Fibroblast of skin of scalp (primary cell): ENCODE measurements at places on chromosomes 1 and 21.
A peak's percentile ranks its signal among the peaks of the same experiment; 100 is the strongest.

DNA sequence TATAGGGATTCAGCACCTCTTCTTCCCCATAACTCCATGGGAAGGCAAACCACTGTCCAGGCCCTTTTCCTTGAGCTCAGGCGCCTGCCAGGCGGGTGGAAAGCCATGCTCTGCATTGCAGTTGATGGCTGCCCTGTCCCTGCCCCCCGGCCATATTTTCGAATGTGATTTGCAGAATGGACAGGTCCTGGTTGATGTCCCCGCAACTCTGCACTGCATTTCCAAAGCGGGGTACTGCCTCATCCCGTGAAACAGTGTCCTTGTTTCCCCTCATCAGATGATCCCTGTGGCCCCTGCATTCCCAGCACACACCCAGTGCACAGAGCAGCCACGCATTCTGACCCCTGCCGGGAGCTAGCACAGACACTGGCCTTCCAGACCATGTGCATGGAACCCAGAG lies 33.7 kb upstream of the SCMH1 start:
- DNase-seq, result no peak

GRCh38 chr1:168288311-168289052 lies 7.8 kb downstream of the TBX19 start:
- peak; percentile 22 for DNase-seq

DNA sequence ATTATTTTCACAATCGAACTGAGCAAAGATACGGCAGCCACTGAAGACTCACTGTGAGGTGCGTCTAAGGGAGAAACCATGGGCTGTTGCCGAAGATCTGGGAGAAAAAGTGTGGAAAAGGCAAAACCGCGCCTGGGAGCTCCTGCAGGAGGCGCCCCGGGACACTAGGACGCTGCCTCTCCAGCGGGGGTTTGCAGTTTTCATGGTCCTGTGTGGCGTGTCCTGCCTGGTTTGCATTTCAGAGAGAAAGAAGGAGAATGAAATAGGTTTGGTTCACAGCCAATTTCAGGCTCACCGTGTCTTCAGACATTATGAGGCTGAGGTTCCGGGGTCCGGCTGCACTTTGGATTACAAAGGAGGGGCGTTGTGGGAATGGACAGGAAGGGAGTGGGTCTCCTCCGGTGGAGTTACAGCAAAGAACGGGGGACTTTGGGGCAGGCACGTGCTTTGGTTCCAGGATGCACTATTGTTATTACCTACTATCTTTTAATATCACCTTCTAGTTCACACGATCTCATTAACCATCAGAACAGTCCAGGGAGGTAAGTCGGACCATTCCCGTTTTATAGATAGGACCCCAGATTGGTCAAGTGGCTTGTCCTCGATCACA lies 179.8 kb downstream of the DYRK1A start:
- no peak for DNase-seq

- DNase-seq, result no peak
Observed at GRCh38 chr1:232130815-232131480, 499.0 kb downstream of the SIPA1L2 start.

DNA sequence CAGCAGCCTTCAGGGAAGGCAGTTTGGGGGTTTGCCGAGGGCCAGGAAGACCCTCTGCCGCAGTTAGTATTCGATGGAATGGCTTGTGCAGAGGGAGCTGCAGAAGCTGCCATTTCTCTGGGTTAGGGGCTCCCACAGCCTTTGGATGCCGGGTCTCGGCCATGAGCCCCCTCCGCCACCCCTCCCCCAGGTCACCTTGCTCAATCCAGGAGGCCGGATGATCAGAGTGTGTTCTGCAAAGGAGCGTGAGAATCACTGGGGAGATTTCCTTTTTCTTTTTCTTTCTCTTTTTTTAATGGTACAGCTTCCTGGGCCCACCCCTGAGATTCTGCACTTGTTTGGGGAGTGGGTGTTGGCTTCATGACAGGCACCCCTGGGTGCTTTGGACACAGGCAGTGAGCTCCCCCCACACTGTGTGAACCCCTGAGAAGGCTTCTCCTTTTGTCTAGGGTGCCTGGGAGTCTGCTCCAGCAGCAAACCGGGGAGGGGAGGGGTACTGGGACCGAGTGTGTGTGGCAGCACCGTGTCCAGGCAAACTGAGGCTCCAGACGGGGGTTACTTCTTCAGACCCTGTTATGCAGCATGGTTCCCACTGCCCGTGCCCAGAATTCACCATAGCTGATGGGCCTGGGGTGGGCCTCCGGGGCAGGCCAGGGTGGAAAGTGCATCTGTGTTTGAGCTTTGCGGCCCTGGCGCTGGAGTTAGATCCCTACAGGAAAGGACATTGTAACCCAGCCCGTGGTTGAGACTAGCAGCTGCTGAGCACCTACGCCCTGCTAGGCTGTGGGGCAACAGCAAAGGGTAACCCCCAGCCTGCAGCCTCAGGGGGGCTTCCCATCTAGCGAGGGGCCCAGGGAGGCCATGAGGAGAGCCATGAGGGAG lies 18.5 kb downstream of the TNFRSF1B start:
- DNase-seq, result no peak
